ENCODE measurements at places on chromosomes 4 and X.

DNA sequence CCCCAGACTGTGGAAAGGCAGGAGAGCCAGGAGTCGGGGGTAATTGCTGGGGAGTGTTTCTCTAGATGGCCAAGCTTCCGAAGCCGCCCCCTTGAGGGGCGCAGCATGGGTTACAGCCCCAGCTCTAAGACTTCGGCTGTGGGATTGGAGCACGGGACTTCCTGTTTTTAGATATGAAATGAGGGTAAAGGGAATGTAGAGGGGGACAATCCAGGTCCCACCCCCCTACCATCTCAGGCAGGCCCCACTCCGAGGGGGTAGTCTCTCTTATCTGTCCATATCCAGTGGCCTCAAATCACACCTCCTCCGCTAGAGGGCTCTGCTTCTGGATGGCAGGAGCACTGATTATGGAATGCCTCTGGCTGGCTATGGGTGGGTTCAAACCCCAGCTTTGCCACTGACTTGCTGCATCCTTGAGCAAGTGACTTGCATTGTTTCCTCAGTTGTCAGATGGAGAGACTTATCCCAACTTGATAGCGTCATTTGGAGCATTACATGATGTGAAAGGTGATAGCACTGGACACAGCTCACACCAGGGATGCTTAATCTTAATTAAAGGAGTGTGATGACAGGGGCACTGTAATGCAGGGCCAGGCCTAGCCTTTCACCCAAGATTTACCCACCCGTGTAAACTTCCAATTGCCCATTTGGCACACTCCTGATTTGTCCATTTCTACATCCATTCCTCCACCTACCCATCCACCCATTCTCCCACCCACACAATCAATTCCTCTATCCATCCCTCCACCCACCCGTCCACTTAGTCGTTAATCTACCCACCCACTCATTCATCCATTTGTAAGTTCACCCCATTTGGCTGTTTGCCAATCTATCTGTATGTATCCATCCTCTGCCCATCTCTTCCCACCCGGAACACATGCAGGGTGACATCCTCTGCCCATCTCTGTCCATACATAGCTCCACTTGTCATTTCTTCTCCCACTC lies 848 bp upstream of the KCND1 start:
- peak; percentile 42 for DNase-seq

- DNase-seq: no peak
Observed at GRCh38 chrX:101906136-101906796, 25.6 kb downstream of the ZMAT1 start.

- no peak for DNase-seq
Observed at GRCh38 chr4:84697159-84697558, 114.2 kb downstream of the CDS1 start.

DNA sequence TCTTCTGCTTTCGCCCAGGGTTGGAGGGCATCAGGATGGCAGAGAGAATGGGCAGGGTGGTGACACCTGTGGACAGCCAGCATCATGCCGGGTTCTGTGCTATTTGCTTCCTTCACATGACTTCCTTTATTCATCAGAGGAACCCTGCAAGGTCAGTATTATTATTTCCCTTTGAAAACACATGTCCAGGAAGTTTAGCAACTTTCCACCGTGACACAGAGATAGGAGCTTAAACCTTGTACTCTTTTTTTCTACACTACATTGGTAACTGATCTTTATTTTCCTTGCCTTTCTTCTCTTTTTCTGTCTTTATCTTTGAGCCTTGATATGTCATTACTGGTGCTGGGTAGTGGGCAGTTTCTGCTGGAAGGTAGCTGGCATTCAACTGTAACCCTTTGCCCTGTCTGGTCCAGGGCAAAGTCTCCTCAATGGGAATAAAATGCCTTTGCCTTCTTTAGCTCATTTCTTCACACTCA lies 5.0 kb upstream of the MGST2 start:
- no peak for DNase-seq

DNA sequence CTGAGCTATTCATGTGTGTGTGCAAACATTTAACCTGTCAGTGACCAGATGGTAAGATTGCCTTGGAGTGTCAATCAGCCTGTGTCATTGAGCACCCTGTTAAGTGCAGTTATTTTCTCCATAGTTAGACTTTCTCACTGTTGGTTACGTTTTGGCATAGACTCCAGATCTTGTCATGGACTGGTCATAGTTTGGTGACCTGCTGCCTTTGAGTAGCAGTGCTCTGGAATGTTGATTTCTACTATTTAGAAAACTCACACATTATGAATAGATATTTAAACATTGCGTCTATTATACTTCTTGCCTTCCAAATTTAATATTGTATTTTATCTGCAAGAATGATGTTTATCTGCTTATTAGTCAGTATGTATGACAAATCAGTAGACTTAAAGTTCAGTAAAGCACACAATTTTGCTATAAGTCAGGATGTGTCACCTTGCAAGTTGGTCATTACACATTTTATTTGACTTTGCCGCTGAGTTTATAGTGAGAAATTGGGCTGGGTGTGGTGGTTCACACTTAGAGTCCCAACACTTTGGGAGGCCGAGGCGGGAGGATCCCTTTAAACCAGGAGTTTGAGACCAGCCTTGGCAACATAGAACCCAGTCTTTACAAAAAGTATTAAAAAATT lies 42.4 kb downstream of the KIAA0232 start:
- DNase-seq: no peak

DNA sequence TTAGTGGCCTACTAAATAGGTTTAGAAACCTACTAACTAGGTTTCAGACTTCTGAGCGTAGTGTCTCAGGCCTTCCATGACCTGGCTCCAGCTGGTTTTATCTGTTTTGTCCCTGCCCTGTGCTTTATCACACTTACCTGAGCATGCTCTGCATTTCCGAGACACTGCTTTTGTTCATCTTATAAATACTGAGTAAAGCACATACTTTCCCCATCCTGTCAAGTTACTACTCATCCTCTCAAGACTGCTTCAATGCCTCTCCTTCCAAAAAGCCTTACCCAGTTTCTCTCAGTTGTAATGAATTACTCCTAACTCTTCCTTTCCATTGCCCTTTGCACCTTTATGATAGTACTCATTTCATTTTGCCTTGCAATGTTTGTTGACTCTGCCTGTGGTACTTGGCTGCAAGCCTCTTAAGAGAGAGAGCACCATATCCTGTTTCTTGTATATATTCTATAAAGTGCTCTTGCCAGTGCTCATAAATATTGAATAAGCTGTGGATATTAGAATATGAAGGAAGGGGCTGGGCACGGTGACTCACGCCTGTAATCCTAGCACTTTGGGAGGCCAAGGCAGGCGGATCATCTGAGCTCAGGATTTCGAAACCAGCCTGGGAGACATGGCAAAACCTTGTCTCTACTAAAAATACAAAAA lies 34.4 kb downstream of the SLAIN2 start:
- DNase-seq: no peak

DNA sequence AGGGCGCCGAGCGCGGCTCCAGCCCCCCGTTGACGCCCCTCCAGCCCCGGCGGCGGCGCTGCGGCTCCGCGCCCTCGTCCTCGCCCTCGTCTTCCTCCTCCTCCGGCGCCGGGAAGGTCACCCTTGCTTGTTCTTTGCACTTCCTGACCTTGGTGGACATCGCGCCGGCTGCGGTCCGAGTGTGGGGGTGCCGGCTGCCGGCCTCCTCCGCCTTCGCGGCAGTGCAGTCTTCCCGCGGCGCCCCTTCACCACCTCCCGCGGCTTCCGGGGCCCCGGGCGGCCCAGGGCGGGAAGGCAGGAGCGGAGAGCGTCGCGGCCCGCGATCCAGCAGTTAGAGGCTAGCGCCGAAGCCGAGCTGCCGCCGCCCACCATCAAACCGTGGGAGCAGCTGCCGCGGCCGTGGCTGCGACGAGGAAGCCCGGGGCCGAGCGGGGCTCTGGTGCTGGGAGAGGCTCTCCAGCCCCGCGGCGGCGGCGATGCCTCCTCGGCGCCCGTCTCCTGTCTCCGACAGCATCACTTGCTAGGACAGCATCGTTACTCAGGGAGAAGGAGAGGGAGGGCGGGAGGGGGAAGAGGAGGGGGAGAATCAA lies at the start of gene TRPC3:
Gene TRPC3, minus strand, starts transcription at position 540 of the 590 bp plus-strand sequence. Its CDS starts 380 bp downstream, at position 160.
- DNase-seq: peak; percentile 50

DNA sequence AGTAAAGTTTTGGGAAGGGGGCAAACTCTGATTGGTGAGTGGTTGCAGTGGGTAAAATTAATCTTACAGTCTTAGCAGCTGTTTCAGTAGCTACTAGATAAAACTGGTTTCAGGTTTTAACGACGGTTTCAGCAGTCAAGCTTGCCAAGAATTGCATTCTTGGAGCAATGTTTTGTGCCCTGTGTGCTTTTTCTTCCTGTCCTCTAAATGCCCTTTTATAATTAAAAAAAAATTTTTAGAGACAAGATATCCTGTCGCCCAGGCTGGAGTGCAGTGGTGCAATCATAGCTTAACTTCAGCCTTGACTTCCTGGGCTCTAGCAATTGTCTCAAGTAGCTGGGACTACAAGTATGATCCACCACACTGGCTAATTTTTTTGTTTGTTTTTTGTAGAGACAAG lies 6.3 kb upstream of the PPEF2 start:
- DNase-seq: no peak

GRCh38 chr4:10655968-10656367 lies 28.6 kb downstream of the CLNK start:
- no peak for DNase-seq

- no peak for DNase-seq
Observed at GRCh38 chrX:49287665-49288064, 15.8 kb upstream of the GAGE10 start.

DNA sequence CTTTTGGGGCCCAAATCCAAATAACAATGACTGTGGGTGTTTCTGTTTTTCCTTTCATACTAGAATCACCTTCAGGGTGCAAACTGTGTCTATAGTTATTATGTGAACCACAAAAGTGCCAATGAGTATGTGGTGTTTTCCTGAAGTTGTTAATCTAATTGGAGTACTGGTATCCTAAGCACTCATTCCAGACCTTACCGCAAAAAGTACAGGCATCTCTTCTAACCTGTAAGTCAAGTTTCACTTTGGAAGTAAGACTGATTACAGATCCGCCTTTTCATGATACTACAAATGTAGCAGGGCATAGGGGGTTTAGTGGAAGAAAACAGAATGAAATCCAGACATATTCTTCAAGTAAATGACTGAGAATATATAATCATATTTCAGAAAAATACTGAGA lies 16.1 kb downstream of the COQ2 start:
- no peak for DNase-seq

GRCh38 chrX:136636121-136636520 lies 11.8 kb upstream of the CD40LG start:
- no peak for DNase-seq

DNA sequence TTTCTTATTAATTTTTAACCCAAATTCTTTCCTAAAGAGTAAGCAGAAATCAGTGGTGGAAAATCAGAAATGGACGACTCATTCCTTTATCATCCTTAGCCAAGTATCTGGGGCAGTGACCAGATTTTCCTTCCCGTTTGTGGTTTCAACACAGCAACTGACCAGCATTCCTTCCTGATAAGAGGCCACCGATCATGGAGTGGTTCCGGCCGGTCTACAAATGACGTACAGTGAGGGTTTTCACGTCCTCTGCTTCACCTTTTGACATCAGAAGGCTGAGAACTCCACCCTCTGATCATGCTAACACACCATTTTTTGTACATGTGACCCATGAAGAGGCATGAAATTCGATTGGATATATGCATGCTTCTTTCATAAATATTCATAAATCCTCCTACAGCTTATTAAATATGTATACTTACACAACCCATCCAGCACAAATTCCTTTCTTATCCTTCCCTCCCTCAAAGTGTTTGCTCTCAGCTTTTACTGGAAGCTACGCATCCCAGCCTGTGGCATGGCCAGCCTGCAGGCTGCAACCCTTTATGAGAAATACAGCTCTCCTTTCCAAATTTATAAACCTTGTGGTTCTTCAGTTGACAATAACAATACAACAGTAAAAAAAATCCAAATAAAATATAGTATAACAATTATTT lies 173.0 kb upstream of the CASK start:
- no peak for DNase-seq

GRCh38 chr4:128379860-128380259 lies 92.2 kb upstream of the PGRMC2 start:
- DNase-seq: no peak

GRCh38 chr4:3736806-3737205 lies 29.4 kb upstream of the ADRA2C start:
- DNase-seq: no peak

GRCh38 chrX:108349210-108349609 lies 89.0 kb downstream of the COL4A6 start:
- no peak for DNase-seq

DNA sequence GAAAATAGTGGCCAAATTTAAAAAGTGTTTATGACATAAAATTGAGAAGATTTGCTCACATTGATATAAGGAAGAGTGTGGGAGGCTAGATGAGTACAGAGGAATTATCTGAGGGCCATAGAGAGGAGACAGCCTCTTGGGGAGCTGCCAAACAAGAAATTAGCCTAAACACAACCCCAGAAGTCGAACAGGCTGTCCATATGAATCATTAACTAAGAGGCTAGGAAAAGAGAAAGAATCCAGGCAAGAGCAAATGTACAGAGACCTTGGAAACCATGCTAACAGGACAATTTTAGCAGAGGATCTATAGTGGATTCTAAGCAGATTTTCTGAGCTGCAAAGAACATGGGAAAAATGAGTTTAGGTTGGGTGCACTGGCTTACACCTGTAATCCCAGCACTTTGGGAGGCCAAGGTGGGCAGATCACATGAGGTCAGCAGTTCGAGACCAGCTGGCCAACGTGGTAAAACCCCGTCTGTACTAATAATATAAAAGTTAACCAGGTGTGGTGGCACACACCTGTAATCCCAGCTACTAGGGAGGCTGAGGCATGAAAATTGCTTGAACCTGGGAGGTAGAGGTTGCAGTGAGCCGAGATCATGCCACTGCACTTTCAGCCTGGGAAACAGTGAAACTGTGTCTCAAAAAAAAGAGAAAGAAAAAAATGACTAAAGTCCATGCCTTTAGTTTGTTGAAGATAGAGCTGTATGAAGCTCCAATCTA lies 76.1 kb downstream of the NWD2 start:
- DNase-seq: no peak

GRCh38 chr4:182018691-182019090 lies 224.5 kb upstream of the TENM3 start:
- DNase-seq: no peak

DNA sequence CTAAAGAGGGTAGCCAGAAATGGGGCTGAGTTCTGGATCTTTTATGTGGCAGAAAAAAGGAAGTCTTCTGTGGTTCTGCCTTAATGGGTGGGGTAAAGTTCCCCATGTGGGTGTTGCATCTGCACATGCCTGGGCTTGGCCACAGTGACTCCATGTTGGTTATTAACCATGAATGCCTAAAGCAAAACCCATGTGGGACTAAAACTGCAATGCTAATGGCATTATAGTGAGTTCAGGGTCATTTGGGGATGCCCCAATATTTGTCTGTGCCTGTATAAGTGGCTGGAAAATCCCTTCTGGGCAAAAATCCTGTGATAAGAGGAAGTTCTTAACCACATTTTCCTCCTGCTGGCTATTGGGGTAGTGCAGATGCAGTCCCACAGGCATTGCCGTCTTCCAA lies 857.4 kb downstream of the FAT4 start:
- DNase-seq: no peak

DNA sequence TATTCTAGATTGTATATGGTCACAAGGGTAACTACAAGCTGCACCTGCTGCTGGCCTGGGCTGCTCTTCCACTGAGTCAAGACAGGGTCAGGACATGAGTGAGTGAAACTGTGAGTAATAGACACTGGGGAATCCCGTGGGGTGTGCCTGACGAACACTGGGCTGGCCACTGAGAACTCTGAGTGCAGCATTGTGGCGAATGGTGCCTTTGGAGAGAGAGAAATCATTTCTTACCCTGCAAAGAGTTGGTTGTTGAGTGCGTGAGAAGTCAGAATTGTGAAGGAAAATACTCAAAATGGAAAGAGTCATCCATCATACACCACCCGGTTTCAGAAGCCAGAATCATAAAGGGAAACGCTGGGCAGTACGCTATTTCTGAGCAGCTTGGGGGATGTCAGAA lies 43.1 kb upstream of the LSM6 start:
- no peak for DNase-seq

GRCh38 chr4:2354760-2355159 lies 63.7 kb downstream of the ZFYVE28 start:
- DNase-seq: peak; percentile 11
